ENCODE measurements at places on chromosomes 13 and 19. TPM values are rescaled to one million over a fixed set of nuclear protein-coding genes. Genes with fewer than 3 reads are reported as not detected.

FUT1 gene
- 16.9 TPM for total RNA-seq

ZNF628 gene
- total RNA-seq, result 1.0 TPM

RPS16 gene
- 94.3 TPM for total RNA-seq

SLITRK6 gene
- total RNA-seq, result 9.0 TPM

RNASEH2A gene
- total RNA-seq, result 11.1 TPM

RFPL4A gene
- total RNA-seq, result not detected

ZMYM2 gene
- total RNA-seq, result 61.1 TPM

Data from bronchial epithelial cell (primary cell).